Activated T-helper 1 cell treated with anti-CD3 and anti-CD28 coated beads, Interleukin-12 subunit alpha, Interleukin-12 subunit beta, Interleukin-2, Interleukin-4 antibody, amounts not matched to agents 30 ng/mL and 10 ng/mL and 1 ng/mL, durations not matched to agents 14 hours and 24 hours and 36 hours (primary cell): ENCODE measurements at places on chromosomes 2 and 18. TPM values are rescaled to one million over a fixed set of nuclear protein-coding genes. Genes with fewer than 3 reads are reported as not detected.

DNA sequence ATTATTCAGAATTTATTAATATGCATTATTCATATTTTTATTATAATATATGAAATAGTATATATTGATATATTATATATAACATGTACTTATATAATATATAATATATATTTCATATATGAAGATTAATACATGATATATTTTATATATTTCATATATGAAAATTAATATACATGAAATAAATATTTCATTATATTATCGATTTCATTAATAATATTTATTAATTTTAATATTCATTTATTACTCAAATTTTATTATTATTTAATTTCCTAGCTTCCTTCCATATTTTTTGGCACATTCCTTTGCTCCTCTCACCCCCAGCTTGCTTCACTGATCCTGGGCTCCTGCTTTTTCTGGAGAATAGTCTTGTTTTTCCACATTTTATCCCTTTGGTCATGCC, 29.7 kb downstream of the CD8B2 start:
- DNase-seq, result no peak

DNA sequence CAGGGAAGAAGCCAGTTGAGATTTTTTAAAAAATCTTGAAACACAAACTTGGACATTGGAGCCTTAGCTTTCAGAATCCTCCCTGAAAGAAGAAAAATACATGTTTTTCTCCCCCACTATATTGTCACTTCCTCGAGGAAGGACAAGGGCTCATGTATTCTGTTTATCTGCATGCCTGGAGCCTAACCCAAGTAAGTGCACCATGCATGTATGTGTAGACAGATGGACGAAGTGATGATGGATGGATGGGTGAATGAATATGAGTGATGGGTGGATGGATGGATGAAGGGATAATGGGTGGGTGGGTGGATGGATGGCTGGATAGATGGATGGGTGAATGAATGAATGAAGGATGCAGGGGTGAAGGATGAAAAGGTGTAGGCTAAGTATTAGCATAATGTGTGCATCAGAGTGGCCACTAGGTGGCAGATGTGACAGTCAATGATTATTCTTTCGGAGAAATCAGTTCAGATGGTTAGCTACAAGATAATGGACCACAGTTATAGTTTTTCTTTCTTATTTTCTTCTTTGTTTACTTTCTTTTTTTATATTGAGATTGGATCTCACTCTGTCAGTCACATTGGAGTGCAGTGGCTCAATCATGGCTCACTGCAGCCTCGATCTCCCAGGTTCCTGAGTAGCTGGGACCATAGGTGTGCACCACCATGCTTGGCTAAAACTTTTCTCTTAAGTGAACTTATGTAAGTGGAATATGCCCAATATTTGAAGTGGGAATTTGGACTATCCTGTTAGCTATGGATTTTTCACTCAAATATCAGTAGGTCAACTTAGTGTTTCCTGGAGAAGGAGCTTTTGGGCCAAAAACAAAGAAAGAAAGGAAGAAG, 18.5 kb upstream of the CCDC93 start:
- DNase-seq, result no peak

The STON1 gene
- 1.2 and 1.3 TPM in 2 replicates for total RNA-seq

DNA sequence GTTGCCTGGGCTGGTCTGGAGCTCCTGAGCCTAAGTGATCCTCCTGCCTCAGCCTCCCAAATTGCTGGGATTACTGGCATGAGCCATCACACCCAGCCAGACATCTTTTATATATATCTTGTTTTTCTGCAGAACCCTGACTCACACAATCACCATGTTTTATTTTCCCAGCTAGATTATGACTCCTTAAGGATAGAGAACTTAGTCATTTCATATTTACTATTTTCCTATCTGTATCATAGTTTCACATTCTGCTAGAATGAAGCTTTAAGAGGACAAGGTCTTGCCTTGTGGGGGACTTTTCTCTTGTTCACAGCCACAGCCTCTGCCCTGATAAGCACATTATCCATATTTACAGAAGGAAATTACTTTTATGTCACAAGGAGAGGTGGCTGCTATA, 73.9 kb downstream of the LBH start:
- no peak for DNase-seq

The GAL3ST2 gene
- 0.51 and 0.60 TPM in 2 replicates for total RNA-seq

DNA sequence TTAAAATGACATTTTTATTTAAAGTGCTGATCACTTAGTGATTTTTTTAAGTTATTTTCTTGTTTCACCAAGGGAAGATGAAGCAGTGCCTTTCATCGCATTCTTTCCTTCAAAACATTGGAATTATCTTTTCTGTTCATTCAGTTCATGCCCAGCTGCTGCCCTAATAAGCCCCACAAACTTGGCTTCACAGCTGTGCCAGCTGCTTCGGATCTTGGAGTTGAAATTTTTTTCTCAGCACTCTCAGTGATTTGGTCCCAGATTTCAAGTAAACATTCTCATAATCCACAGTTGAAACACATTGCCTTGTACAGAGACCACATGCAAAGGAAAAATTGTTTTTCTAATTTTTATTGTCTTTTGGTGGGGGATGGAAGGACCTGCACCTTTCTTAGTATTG, 353.3 kb upstream of the LRP1B start:
- no peak for DNase-seq

DNA sequence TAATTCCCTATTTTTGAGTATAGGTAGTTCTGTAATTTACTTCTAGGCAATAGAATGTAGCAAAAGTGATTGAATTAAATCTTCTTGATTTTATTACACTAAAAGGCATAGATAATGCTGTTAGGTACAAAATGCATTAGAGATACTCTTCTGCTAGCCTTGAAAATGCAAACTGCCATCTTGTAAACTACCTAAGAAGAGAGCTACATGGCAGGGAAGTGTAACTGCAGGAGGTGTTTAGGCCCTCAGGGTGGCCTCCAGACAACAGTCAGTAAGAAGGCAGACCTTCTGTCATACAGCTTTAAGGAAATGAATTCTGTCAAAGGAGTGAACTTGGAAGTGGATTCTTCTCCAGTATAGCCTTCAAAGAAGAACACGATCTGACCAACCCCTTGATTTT, 1396.8 kb upstream of the SLC39A10 start:
- no peak for DNase-seq

The MALT1 gene
- total RNA-seq, result 32.4 and 34.1 TPM in 2 replicates

The NEURL3 gene
- total RNA-seq, result 0.54 and 0.75 TPM in 2 replicates

GRCh38 chr2:85806358-85807118, 52.7 kb downstream of the ATOH8 start:
- no peak for DNase-seq
